ENCODE measurements at places on chromosomes 5 and 9. TPM values are rescaled to one million over a fixed set of nuclear protein-coding genes. Genes with fewer than 3 reads are reported as not detected.

The FGD3 gene
- 49.7 TPM for total RNA-seq

The ST8SIA4 gene
- 36.2 TPM for total RNA-seq

The EQTN gene
- not detected for total RNA-seq

The SERF1A gene
- total RNA-seq, result 1.7 TPM

The SPATA31E1 gene
- total RNA-seq, result not detected

The TCF7 gene
- 229 TPM for total RNA-seq

The SLC46A2 gene
- not detected for total RNA-seq

The NMUR2 gene
- total RNA-seq, result not detected

The SLIT3 gene
- total RNA-seq, result 1.9 TPM

The MUSK gene
- not detected for total RNA-seq

The CREBRF gene
- total RNA-seq, result 12.7 TPM

The OR1J2 gene
- 0.34 TPM for total RNA-seq

Data from activated naive CD4-positive, alpha-beta T cell treated with anti-CD3 and anti-CD28 coated beads, Interleukin-2, amount 50 U/mL, for 72 hours (primary cell).